Osteoblast (primary cell): ENCODE measurements at places on chromosomes 5 and 9. TPM values are rescaled to one million over a fixed set of nuclear protein-coding genes. Genes with fewer than 3 reads are reported as not detected.

- no peak overlapping the region for H3K4me3 ChIP-seq
- H3K27me3 ChIP-seq = no peaks in the 10 kb centered on the region
Observed at GRCh38 chr5:19928562-19929421, 59.2 kb downstream of the CDH18 start.

SSNA1 gene
- total RNA-seq = 52.5 and 59.7 TPM in 2 replicates

- H3K27me3 ChIP-seq = no peaks in the 10 kb centered on the region
- no peaks in the 10 kb centered on the region for H3K4me1 ChIP-seq
- DNase-seq = no peak
- H3K4me3 ChIP-seq = no peak overlapping the region
- no peak overlapping the region for H3K27ac ChIP-seq
Observed at GRCh38 chr5:171149333-171149732, 159.7 kb upstream of the TLX3 start.

- no peak overlapping the region for H3K27ac ChIP-seq
- no peaks in the 10 kb centered on the region for H3K4me1 ChIP-seq
- DNase-seq = peak; percentile 46
- H3K36me3 ChIP-seq = no peaks in the 10 kb centered on the region
Observed at GRCh38 chr9:126606483-126606870, 7.3 kb upstream of the LMX1B start.
